Fibroblast of lung (primary cell): ENCODE measurements at places on chromosomes 1 and 21.

- peak; percentile 70 for DNase-seq
Measured at GRCh38 chr1:58768971-58769808, 14.7 kb downstream of the JUN start.

- DNase-seq: no peak
Measured at GRCh38 chr1:52725903-52726264, 369 bp upstream of the ZYG11B start.

GRCh38 chr1:1433804-1434130 lies 1.7 kb upstream of the VWA1 start:
- no peak for DNase-seq

DNA sequence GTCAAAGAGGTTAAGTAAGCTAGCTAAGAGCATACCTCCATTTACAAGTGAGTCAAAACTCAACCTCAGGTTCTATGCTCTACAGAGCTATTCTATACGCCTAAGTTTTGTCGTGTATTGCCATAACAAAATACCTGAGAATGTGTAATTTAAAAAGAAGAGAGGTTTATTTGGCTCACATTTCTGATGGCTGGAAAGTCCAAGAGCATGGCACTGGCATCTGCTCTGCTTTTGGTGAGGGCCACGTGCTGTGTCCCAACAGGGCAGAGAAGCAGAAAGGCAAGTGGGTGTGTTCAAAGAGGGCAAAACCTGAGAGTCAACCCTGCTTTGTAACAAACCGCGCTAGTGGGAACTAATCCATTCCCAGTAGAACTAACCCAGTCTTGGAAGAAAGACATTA lies 60.9 kb upstream of the POU2F1 start:
- no peak for DNase-seq

GRCh38 chr21:46063734-46064680 lies 33.9 kb upstream of the COL6A2 start:
- DNase-seq: no peak

- peak; percentile 64 for DNase-seq
Measured at GRCh38 chr1:87151500-87152421, 176.9 kb upstream of the LMO4 start.

GRCh38 chr21:15009837-15010363 lies 54.9 kb downstream of the NRIP1 start:
- DNase-seq: peak; percentile 90
